ENCODE measurements at places on chromosomes 1 and 21.
A peak's percentile ranks its signal among the peaks of the same experiment; 100 is the strongest.

- no peak for DNase-seq
These were observed 47.6 kb upstream of the ABCG1 start for GRCh38 chr21:42171091-42172053.

- no peak for DNase-seq
These were observed 42.6 kb downstream of the RSPH1 start for GRCh38 chr21:42453224-42453985.

DNA sequence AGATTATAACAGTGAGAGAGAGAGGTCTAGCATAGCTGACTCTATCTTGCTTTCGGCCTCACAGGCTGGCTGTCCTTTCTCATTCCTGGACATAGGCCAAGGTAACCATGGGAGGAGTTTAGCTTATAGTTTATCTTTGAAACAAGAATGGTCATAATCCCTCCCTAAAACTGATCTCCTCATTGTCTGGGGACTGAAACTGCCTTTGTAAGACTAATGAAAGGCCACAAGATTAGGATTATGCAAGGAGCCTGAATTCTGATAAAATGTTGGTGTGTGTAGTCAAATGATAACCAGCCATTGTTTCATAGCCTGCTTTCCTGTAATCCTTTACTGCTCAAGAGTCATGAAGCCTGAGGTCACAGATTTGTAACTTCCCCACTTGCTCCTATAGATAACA, 131.9 kb upstream of the LYPLAL1 start:
- DNase-seq = no peak

DNA sequence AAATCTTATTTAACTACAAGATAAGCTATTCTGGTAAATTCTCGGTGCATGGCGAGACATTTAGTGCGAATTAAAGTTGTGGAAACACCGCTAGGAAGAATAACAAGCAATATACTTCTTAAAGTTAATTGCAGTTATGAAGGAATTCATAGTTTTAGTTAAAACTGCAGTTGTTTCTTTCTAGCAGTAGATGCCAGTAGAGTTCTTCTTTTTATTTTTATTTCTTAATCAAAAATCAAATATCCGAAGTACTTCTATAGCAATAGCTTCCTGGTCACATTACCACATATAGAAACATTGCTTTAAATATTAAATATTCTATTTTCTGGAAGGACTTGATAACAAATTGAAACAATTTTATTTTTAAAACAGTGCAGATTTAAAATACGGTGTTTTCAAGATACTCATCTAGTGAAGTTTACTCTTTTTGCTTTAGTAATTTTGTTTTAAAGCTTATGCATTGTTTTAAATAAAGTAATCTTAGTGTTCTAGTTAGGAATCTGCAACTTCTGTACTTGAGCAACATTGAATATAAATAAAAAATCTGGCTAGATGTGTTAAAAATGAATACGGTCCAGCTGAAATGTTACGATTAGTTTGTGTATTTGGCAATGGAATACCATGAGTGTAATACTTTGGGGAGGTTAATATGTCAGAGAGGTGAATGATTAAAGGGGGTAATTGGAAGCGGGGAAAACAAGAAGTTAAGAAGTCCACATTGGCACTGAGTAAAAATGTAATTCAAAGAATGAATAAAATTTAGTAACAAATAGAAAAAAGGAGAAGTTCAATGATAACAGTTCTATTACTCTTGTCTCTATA, 2.7 kb upstream of the PRKACB start:
- DNase-seq = no peak

DNA sequence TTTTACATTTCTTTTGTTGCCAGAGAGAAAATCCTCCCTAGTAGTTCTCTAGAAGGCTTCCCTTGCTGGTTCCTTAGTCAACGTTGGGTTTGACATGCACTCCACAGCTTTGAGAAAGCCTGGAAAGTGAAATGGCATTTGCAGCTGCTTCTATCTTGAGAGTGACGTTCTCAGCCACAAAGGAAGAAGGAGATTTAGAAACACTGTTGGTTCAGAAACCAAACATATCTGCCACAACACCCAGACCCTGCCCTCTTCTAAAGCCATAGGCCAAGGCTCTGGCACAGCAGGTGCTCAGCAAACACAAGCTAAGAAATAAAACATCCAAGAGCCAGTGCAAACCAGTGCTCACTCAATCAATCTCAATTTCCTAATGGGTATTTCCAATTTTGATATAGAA, 121.4 kb downstream of the CCDC185 start:
- no peak for DNase-seq

- no peak for DNase-seq
These were observed 24.4 kb downstream of the ALG14 start for GRCh38 chr1:95048317-95048716.

- DNase-seq = peak; percentile 49
These were observed 13.6 kb upstream of the C1QTNF12 start for GRCh38 chr1:1259951-1260600.

GRCh38 chr1:167683641-167684502, 37.9 kb upstream of the MPZL1 start:
- DNase-seq = no peak

GRCh38 chr1:228309326-228310067, 97.1 kb downstream of the TRIM11 start:
- no peak for DNase-seq

GRCh38 chr1:30579580-30579979, 143.8 kb downstream of the MATN1 start:
- no peak for DNase-seq

DNA sequence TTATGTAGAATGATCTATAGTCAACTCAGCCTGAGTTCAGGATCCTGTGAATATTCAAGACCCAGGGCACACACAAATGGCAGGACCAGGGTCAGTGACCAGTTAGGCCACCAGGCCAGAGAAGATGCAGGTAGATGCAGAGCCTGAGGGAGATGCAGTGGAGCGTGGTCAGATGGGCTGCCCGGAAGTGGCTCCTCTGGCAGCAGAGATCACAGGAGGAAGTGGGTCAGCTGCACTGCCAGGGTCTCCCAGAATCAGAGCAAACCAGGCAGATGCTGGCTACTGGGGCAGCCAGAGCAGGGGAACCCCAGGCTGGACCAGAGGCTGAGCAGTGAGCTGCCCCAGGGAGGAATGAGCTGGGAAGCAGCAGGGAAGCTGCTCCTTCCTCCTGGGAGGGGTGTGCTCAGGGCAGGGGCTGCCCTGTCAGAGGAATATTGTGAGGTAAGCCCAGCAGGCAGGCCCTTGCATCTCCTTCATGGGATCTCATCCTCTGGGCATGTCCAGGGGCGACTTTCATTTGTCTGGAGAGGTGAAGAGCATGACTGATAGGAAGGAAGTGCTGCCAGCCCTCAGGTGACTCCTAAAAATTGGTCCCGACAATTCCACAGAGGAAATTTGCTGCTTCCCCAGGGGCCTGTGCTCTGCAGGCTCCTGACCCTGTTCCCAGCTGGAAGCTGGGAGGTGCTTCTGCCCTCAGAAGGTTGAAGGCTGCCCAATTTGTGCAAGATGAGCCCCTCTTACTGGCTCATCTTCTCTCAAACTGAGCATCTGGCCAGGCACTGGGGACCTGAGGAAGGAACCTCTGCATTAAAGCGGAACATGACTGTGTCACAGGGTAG, 49.3 kb downstream of the STUM start:
- peak; percentile 46 for DNase-seq

DNA sequence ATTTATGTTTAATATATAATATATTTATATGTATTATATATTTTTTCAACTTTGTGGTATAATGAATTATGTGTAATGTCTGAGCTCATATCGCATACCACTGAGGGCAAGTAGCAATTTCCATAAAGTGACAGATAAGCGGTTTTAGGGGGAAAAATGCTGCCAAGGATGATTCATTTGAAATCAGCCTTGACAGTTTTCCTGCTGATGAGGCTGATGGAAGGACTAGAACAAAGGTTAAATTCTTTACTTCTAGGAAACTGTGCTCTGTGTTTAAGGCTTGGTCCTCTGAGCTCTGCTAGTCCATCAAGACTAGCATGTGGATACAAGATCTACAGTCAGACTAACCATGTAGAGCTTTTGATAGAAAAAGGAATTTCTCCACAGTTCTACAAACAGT, 19.3 kb upstream of the DDAH1 start:
- DNase-seq = no peak

DNA sequence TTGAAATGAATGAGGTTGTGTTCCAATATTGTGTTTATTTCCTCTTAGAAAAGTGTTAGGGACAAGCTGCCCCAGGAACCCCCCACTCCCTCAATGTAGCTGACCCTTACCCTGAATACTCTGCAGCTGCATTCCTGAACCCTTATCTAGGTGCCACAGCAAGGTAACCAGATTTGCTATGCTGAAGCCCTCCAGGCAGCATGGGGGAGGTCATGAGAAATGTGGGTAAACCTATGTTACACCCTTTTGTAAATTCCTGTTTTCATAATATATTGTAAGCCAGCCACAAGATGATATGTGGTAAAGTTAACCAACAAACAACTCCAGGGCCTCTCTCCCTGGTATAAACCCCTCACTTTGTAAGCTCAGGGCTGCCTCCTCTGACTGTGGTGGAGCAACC, 27.8 kb upstream of the CLDN8 start:
- no peak for DNase-seq

- no peak for DNase-seq
These were observed 41.0 kb downstream of the ITPKB start for GRCh38 chr1:226697929-226698544.

- DNase-seq = no peak
These were observed 8.2 kb downstream of the NES start for GRCh38 chr1:156668801-156669637.

GRCh38 chr1:232766241-232766890, 38.9 kb upstream of the MAP10 start:
- no peak for DNase-seq

DNA sequence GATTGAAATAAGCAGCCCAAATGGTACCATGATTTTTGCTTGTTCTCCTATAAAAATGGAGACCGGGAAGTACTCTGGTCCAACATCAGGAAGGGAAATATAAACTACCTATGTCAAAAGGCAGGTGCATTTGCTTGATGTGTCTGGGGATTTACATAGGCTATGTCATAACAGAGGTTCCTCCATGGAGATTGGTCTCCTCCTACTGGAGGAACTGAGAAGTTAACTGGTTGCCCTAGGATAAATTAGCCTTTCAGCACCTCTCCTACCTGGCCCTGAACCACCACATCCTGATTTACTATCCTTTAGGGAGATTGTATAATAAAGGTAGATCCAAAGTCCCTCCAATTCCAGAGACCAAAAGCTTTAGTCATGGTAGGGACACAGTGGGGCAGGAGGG, 1109.3 kb upstream of the B3GALT2 start:
- DNase-seq = no peak

GRCh38 chr21:42081138-42081537, 10.0 kb downstream of the UMODL1 start:
- DNase-seq = no peak
